ENCODE measurements at places on chromosomes 2 and 18.

GRCh38 chr2:221758076-221758475 is 186.0 kb upstream of the EPHA4 start:
- DNase-seq: no peak

DNA sequence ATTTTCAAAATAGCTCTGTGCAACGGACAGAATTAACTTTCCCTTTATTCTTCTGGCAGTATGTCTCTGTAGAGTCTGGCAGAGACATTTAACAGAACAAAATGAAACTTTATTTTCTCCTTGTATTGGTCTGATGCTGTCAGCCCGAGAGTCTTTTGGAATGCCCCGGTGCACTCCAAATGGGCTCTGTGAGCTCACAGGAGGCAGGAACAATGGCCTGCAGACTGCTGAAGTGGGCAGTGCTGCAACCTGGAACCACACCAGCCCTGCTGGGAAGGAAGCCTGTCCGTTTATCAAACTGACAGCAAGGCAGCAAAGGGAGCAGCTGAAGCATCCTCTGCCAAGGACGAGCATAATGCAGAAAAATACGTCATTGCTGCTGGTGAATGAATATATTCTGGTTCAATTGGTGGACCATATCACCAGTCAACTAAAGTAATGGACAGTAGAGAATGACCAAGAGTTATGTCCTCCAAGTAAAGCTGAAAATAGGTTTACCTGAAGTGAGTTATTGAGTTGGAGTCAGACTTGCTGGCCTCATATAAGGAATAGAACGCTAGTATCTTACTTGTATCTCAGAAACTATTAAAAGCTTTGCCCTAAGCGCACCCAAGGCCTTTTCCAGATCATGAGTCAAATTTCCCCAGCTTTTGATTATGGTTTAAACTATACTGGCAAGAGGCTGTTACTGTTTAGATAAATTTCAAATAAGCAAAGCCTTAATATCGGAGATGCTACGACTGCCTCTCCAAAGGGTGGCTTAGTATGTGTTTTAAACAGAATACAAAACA is 207.6 kb upstream of the TANK start:
- DNase-seq: no peak

GRCh38 chr2:203683932-203684556 is 22.4 kb upstream of the CD28 start:
- peak; percentile 86 for DNase-seq

DNA sequence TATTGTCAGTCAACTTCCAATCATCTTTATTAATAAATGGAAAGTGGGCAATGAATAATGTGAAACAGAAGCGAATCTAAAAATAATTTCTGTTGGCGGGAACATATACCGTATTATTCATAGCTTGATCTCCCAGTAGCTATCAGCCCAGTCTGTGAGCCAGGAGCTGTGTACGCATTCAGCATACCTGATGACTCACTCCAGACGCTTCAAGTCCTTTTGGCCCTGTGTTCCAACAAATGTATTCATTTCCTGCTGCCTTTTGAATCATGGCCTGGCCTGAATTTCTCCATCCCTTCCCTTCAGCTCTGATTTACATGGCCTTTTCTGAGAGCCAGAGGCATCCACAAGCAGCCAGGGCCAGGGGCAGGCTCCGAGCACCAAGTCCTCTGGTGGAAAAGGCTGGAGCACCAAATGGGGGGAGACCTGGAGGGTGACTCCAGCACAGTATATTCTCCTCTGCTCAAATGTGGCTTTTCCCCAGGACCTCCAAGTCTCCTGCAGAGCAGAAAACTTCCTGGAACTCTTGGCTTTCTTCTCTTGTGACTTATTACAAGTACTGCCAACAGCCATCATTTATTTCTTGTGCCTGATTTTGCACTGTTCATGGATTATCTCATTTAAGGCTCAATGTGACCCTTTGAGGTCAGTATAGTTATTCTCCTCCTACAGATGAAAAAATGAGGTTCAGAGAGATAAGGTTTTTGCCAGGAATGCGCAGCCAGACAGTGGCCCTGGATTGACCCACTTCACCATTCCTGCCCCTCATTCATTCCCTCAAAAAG is 108.7 kb downstream of the EN1 start:
- peak; percentile 93 for DNase-seq

DNA sequence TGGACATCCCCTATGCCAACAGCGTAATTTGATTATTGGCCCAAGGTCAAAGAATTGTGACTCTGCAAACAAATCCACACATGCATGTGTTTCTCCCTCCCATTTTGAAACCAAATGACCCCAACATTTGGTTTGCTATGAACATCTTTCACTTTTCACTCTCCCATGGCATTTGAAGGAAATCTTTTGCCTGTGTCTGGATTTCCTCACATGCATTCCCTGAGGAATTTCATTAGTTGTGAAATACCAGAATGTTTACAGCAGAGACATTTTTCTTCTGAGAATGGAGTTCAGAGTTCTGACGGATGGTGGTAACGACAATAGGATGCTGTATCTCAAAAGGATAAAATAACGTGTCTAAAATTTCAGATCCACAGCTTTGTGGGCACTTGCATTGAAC is 60.3 kb upstream of the LMAN1 start:
- DNase-seq: peak; percentile 18

GRCh38 chr2:37993143-37993542 is 68.1 kb downstream of the RMDN2 start:
- peak; percentile 6 for DNase-seq

GRCh38 chr18:3760741-3761140 is 310.8 kb downstream of the TGIF1 start:
- DNase-seq: no peak

- DNase-seq: no peak
Measured at GRCh38 chr2:58304843-58305242, 63.7 kb upstream of the FANCL start.

DNA sequence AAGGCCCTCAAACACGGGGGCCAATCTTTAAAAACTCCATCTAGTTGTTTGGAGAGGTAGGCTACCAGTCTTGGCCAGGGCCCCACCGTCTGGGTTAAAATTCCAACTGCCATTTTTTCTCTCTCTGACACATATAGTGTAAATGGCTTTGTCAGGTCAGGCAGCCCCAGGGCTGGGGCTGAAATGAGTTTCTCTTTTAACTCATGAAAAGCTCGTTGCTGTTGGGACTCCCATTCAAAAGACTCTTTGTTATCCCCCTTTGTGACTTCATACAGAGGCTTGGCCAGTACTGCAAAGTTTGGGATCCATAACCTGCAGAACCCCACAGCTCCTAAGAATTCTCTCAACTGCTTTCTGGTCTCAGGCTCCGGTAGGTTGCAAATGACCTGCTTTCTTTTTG is 99.4 kb upstream of the SLC1A4 start:
- no peak for DNase-seq

DNA sequence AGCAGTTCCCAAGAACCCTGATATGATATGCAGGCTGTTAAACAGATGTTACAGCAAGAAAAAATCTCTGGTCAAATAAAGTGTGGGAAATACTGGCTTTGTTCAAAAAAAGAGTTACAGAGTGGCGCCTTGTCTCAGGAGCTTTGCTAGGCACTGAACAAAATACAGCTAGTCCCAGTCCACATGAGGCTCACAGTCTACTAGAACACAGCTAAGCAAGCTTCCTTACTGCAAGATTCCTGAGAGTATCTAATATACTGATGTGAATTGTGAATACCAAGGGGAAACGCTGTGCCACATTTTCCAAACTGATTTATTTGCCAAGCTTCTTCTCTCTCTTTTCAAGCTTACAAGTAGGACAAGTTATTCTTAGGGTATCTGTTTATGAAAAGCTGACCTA is 188.8 kb upstream of the NABP1 start:
- no peak for DNase-seq

GRCh38 chr2:214328941-214329340 is 81.9 kb upstream of the VWC2L start:
- no peak for DNase-seq

DNA sequence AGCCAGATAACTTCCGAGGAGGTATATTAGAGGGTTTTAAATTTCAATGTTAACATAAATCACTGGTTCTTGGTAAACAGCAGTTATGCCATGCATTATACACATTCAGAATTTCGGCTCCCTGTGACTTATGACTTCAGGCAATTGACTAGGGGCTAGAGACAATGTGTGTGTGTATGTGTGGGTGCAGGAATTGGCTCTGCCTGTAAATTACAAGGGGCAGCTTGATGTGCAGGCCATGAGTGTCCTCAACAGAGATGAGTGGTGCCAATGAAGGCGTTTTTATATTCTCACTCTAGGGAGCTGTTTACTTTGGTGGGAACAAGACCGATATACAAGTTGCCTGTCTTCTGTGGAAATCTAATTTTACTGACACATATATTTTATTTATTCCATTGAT is 161.6 kb downstream of the CSRNP3 start:
- no peak for DNase-seq

DNA sequence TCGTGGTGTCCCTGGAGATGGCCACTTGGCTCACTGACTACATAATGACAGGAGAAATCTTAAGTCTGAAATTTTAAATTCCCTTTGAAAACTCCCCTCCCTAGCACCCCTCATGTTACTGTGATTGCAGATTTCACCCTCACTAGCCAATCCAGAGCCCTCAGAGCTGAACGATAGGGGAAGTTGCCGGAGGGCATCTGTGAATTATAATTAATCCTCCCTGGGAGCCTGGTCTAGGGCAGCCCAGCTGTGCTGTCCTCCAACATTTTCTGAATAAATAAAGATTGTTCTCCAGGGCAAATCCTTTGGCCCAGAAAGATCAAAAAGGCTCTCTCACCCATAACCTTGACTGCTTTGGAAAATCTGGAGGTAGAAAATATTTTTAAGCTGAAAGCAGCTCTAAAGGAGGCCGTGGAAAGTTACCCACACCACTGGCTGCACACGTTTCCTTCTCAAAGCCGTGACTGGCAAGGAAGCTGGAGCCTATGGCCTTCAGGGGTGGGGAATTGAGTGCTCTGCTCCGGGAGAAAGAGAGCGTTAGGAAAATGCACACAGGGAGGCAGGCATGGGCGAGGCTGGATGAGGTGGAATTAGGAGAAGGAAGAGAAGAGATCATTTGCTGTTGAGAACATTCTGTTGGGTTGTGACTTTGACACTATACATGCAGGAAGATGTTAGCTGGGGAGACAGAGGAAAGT is 68.9 kb upstream of the CNGA3 start:
- DNase-seq: no peak

- DNase-seq: no peak
Measured at GRCh38 chr2:86054535-86055082, 51.1 kb downstream of the POLR1A start.

DNA sequence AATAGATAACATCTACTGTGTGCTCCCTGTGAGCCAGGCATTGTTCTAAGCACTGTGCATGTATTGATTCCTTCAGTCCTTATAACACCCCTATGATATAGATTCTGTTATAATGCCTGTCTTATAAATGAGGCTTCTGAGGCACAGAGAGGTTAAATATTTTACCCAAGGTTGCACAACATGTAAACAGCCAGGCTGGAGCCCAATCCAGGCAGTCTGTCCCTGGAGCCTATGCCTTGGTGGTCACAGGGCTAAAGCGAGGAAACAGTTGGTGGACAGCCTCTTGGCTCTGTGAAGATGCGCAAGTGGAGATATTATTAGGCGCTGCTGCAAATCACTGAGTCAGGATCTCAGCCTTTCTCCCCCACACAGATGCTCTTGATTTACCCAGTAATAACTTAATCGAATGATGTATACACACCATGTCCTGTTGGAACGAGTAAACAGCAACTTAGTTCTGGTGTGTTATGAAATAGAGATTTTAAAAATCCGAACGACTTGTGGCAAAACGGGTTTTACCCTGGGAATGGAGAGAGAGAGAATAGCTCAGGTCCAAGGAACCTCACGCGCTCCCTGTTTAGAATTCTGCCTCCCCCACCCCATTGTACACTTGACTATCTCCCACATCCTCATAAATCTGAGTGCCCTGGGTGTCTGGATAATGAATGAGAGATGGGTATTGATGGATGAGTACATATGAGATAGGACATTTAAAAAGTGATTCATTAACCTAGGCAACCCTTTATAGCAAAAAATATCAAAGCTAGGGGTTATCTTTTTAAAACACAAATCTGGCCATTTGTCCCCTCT is 231.9 kb downstream of the BCL2 start:
- DNase-seq: no peak

DNA sequence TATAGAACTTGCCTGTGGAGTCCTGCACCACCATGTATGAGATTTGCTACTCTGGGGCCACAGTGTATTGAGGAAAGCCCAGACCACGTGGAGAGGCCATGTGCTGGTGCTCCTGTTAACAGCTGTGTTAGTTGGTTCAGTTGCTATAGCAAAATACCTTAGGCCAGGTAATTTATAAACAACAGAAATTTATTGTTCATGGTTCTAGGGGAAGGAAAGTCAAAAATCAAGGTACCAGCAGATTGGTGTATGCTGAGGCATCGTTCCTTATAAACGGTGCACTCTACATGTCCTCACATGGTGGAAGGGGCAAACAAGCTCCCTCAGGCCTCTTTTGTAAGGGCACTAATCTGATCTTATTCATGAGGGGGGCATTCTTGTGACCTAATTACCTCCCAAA is 272.3 kb upstream of the FBXO11 start:
- no peak for DNase-seq

GRCh38 chr2:79612999-79613398 is 100.1 kb downstream of the CTNNA2 start:
- DNase-seq: no peak

GRCh38 chr18:35055726-35056125 is 14.5 kb downstream of the MAPRE2 start:
- no peak for DNase-seq

DNA sequence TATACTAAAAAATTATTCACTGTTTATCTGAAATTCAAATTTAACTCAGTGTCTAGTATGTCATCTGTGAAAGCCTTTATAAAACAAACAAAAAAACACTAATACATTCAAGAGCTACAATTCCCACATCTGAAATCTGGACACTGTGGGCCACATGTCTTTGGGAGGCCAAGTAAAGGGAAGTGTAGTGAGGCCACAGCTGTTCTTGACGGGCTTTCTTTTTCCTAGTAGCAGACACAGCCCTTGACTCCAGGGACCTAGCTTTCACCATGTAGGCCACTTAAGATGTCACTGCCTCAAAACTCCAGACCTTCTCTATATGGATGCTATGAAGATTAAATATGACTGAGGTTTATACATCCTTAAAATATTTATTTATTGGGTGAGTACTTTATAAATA is 91.1 kb downstream of the RBMS1 start:
- no peak for DNase-seq

DNA sequence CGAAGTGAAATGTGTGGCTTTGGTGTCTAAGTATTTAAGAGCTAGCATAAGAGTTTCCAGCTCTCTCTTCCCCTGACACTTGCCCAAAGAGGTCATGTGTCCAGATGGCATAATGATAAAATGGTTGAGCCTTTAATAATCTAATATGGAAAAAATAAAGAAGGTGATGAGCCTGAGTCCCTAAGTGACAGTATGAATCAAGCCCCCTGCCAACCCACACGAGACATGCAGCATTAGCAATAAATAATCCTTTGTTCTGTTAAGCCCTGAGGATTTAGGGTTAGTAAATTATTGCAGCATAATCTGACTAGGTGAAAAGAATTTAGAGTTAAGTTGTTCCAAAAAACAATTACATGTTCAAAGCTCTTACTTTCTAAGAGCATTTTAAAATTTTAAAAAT is 217.2 kb upstream of the CCDC150 start:
- DNase-seq: no peak

- peak; percentile 29 for DNase-seq
Measured at GRCh38 chr2:38716185-38716584, 35.0 kb downstream of the SRSF7 start.
